ENCODE measurements at places on chromosomes 2 and 18.

GRCh38 chr2:120878970-120879369 lies 143.3 kb downstream of the GLI2 start:
- no peak for DNase-seq

DNA sequence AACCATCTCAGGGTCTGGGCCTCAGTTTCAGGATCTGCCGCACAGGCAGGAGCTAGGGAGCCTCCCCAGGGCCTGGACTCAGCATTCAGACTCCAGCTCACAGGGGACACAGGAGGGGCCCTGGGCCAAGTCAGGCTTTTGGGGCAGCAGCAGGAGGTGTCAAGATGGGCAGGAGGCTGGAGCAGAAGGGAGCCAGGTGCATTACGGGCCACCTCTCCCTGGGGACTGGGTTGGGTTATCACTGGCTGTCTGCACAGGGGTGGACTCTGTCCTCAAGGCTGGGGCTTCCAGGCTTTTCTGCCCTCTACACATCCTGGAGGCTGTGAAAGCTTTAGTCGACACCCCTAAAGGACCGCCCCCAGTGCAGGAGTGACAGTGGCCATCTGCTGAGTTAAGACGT lies 20.0 kb downstream of the AQP12A start:
- DNase-seq: no peak

GRCh38 chr2:10317646-10318045 lies 14.9 kb downstream of the HPCAL1 start:
- no peak for DNase-seq

DNA sequence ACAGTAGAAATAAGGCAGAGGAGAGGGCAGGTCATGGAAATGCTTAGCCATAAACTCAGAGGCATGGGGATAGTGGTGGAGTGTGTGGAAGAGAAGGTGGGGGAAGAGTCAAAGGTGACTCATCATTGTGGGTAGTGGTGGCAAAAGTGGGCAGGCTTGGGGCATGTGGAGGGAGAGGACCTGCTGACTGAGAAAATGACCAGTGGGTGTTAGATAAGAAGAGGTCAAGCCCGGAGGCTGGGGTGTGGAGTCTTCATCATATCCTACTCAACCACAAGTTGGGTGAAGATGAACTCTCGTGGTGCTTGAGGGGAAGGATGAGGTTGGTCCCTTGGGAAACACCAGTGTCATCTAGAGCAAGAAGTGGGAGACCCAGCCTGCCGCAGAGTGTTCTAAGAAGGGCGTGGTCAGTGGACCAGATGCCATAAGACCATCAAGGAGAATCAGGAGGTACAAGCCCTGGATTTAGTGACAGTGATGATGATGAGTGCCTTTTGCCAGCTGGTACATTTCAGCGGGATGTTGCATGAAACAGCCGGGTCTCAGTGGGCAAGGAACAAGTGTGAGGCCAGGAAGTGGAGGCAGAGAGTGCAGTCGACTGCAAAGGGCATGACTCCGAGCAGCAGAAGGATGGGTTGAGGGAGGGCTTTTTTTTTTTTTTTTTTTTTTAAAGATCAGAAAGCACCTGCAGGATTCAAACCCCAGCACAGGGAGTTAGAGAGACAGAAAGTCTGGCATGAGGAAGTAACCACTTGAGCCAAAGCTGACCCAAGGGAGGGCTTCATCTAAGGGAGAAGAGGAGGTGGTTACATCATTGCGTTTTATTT lies 122.6 kb upstream of the SPRED2 start:
- no peak for DNase-seq

GRCh38 chr2:152428800-152429582 lies 94.0 kb downstream of the FMNL2 start:
- no peak for DNase-seq

- DNase-seq: no peak
Measured at GRCh38 chr2:101704046-101704466, 6.5 kb downstream of the MAP4K4 start.
